ENCODE measurements at places on chromosomes 5 and 9. TPM values are rescaled to one million over a fixed set of nuclear protein-coding genes. Genes with fewer than 3 reads are reported as not detected.

The CRHBP gene
- not detected for total RNA-seq

The F2RL2 gene
- total RNA-seq, result 0.25 TPM

The AQP7 gene
- total RNA-seq, result not detected

The ADCY2 gene
- not detected for total RNA-seq

The AQP3 gene
- 0.25 TPM for total RNA-seq

The DUSP1 gene
- 84.5 TPM for total RNA-seq

The SLC27A6 gene
- not detected for total RNA-seq

The SMARCA2 gene
- 64.7 TPM for total RNA-seq

The ROR2 gene
- not detected for total RNA-seq

The ARAP3 gene
- total RNA-seq, result 42.5 TPM

The ZNF879 gene
- 2.6 TPM for total RNA-seq

The GMCL2 gene
- total RNA-seq, result not detected

The P4HA2 gene
- 29.8 TPM for total RNA-seq

The ANGPTL2 gene
- 7.7 TPM for total RNA-seq

The NFIB gene
- 147 TPM for total RNA-seq

The TMEM215 gene
- not detected for total RNA-seq

The PCAT7 gene
- not detected for total RNA-seq

The ADGRV1 gene
- 0.13 TPM for total RNA-seq

The EQTN gene
- not detected for total RNA-seq

The FANCG gene
- 19.3 TPM for total RNA-seq

The INSL6 gene
- total RNA-seq, result not detected

The OR1Q1 gene
- total RNA-seq, result not detected

The SLC36A1 gene
- 1.9 TPM for total RNA-seq

The ADRB2 gene
- 10.7 TPM for total RNA-seq

The DAB2 gene
- 222 TPM for total RNA-seq

The BTNL8 gene
- 0.13 TPM for total RNA-seq

The CTNND2 gene
- not detected for total RNA-seq

The HTR4 gene
- not detected for total RNA-seq

The CDH18 gene
- under 0.01 TPM for total RNA-seq

The SH3RF2 gene
- not detected for total RNA-seq

The IL5 gene
- not detected for total RNA-seq

The PLAC8L1 gene
- not detected for total RNA-seq

The MEGF10 gene
- total RNA-seq, result 3.4 TPM

The GFI1B gene
- total RNA-seq, result not detected

The KLHL3 gene
- 50.4 TPM for total RNA-seq

The DCANP1 gene
- total RNA-seq, result not detected

The ZNF300 gene
- 4.6 TPM for total RNA-seq

The C5orf46 gene
- total RNA-seq, result not detected

The PGGT1B gene
- total RNA-seq, result 17.4 TPM

The ZFR gene
- total RNA-seq, result 54.0 TPM

The DMRTA1 gene
- under 0.01 TPM for total RNA-seq

The JADE2 gene
- total RNA-seq, result 12.5 TPM

The BHMT2 gene
- total RNA-seq, result 6.2 TPM

The ATP6V0E1 gene
- total RNA-seq, result 326 TPM

The BNC2 gene
- 4.5 TPM for total RNA-seq

Measured in dermis microvascular lymphatic vessel endothelial cell (primary cell).